Activated CD4-positive, alpha-beta T cell treated with anti-CD3 and anti-CD28 coated beads, Interleukin-2, Interleukin-6, amounts not matched to agents 100 ng/mL and 50 ng/mL, durations not matched to agents 16 hours and 8 hours (primary cell): ENCODE measurements at places on chromosomes 4 and X.

DNA sequence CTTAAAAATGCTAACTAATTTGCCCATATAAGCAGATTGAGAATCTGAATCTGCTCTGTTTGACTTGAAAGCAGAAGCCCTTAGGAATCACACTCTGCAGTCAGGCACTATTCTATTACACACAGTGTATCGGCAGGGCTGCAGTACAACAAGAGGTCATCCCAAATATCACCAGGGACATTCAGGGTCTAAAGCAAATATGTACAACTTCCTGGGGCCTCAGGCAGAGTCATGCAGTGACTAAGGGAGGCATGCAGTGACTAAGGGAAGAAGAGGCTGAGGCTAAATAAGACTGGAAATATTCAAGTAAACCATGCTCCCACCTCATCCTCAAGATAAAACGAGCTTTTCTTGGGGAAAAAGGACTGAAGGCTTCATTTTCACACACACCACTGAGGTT, 20.9 kb downstream of the MAPK10 start:
- DNase-seq: no peak

DNA sequence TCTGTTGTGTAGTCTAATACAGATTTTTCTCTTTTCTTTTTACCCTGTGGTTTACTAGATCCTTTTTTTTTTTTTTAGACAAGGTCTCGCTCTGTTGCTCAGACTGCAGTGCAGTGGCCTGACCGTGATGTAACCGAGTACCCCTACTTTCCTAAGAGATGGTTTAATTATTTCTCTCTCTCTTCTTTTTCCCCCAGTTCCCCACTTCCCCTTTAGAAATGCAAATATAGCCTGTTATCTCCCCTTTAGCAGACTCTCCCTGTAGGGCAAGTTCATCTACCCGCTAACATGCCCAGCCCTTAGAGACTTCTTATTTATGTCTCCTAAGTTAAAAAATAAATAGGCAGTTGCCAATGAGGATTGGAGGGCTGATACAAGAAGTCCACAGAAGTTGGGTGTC, 4.5 kb downstream of the SNX25 start:
- no peak for DNase-seq

- DNase-seq: no peak
These were observed 42.7 kb downstream of the TMEM150C start for GRCh38 chr4:82519072-82519471.

GRCh38 chr4:76381986-76382385, 39.0 kb downstream of the CCDC158 start:
- no peak for DNase-seq

DNA sequence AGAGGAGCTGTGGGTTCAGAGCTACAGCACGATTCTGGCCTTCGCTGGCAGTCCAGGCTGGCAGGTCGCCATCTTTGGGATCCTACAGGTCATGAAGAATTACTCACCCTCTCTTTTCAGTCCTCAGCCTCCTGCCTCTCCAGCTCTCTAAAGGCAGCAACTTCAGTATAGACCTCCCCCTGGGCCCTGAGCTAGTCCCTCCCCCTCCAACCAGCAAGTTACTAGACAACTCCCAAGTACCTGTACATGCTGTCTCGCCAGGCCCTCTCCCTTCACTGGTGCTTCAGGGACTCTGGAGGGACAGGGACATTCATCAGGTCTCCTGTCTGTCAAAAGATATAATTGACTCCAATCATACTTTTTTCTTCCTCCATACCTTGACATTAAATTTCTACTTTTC, at the start of gene GPR119:
Gene GPR119 (minus strand): TSS at position 155 of the 400 bp plus-strand sequence. CDS start 227 bp downstream, outside the sequence.
- no peak for DNase-seq

DNA sequence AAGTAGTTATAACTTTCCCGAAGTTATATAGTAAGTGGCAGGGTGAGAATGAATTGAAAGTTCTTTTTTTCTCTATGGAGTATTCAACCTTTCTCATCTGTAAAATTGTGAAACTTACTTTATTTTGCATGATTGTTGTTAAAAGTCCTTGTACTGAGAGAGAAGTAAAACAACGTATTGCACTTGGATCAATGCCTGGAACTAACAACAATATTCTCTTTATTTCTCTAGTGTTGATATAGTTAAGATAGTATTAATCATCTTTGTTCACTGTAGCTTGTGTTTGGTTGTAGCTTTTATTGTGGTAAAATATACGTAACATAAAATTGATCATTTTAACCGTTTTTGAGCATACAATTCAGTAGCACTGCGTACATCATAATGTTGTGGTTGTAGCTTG, 48.7 kb downstream of the STIM2 start:
- no peak for DNase-seq
